ENCODE measurements at places on chromosomes 3 and 15.

DNA sequence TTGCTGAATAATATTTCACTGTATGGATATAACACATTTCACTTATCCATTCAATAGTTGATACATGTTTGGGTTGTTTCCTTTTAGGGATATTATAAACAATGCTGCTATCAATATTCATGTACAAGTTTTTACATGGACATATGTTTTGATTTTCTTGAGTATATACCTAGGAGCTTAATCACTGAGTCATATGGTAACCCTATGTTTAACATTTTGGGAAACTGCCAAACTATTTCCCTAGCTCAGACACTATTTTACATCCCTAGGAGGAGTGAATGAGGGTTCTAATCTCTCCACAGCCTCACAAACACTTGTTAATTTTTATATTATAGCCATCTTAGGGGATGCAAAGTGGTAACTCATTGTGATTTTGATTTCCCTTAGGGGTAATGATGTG lies 66.0 kb downstream of the GPR156 start:
- DNase-seq = no peak

- no peak for DNase-seq
Observed at GRCh38 chr15:98775498-98776230, 127.3 kb downstream of the IGF1R start.

DNA sequence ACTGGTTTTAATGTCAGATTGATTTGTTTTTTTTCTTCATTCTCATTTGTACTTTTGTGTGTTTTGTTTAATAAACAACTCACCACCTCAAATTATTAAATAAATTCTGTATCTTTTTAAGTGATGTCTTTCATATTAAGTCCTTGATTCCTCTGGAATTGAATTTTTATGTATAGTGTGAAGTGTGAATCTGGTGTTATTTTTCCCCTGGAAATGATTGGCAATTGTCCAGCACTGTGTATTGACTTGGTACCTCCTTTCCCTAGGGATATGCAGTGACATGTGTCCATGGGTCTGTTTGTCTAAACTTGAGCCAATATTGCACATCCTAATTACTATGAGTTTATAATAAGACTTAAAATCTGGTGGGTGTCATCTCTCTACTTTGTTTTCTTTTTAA lies 2.1 kb downstream of the RNU5B-1 start:
- no peak for DNase-seq

DNA sequence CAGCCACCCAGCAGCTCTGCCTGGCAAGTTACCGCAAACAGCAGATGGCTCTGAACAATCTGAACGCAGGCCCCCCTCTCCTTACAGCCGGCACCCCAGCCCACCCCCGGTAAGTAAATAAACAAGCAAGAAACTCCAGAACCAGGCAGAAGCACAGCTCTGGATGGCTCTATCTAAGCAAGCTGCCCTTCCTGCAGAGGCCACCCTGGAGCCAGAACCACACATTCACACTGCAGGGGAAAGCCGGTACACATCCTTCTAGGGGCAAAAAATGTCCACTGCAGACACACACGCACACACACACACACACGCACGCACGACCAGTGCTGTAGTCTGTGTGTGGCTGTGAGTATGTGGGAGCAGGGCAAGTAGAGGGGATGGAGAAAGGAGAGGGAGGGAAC lies 63.9 kb downstream of the ADCY5 start:
- DNase-seq = no peak

DNA sequence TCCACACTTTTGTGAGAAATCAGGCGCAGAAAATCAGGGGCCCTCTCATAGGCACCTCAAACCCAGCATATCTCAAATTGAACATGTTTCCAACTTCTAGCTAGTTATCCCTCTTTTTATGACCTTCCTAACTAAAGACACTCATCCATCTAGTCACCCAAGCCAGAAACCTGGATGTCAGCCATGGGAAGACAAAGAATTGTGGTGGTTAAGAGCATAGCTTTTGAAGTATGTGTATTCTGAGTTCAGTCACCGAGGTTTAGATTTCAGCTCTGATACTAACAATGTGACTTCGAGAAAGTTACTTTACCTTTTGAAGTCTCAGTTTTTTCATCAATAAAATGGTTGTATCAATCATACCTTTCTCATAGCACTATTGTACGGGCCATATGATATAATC lies 495.5 kb downstream of the NLGN1 start:
- no peak for DNase-seq

- no peak for DNase-seq
Observed at GRCh38 chr3:81105206-81105605, 656.2 kb downstream of the GBE1 start.

DNA sequence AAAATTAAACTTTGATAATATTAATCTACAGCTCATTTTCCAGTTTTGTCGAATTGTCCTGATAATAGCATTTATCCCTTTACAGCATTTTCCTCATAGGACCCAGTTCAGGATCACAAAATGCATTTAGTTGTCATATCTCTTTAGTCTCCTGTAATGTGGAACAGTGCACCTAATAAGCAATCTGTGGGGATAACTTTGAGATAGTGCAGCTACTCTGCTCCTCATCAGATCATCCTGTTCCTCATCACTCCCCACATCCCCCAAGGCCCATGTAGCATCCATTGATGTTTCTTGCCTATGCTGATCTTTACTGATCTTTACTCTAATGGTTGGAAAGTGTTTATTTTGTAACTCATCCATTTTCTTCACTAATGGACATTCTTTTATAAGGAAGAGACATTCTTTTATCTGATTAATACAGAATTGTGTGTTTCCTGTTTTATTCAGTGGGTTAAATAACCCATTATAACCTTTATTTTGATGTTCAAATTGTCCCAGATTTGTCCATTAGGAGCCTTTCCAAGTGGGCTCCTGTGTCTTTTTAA lies 7.5 kb downstream of the RNF111 start:
- DNase-seq = no peak

- DNase-seq = peak; percentile 23
Observed at GRCh38 chr15:58182460-58183163, 44.4 kb downstream of the AQP9 start.

- no peak for DNase-seq
Observed at GRCh38 chr3:144010371-144010770, 38.7 kb downstream of the DIPK2A start.

- no peak for DNase-seq
Observed at GRCh38 chr3:146020969-146021368, 140.0 kb downstream of the PLOD2 start.
